ENCODE measurements at places on chromosomes 5 and 9.

DNA sequence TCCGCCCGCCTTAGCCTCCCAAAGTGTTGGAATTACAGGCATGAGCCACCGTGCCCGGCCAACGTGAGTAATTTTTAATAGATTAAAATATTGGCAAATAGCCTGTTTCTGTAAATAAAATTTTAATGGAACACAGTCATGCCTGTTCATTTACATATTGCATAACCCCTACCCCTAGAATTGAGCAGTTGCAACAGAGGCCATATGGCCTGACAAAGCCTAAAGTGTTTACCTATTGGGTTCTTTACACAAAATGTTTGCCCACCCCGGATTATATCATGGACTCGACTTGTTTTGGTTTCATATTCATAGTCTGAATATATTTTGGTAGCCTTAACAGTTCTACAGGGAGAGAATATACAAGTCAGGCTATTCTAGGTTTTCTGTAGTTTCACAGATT is 5.3 kb downstream of the NSA2 start:
- no peak for DNase-seq

GRCh38 chr5:120139039-120139438 is 325.1 kb upstream of the PRR16 start:
- DNase-seq = no peak

GRCh38 chr9:14760060-14760459 is 37.5 kb upstream of the CER1 start:
- DNase-seq = no peak

DNA sequence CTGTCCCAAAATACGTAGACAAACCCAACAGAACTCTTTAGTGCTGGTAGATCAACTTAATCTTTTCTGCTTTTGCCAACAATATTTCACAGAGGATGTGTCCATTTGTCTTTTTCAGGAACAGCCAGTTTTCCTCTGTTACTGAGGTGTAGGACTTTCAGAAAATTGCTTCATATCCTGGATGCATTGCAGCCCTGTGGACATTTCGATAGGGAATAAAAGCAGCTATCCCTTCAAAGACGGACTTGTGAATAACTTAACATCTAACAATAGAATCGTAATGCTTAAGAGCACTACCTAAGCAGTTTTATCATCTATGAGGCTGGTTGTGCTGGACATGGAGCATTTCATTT is 59.7 kb downstream of the PCSK1 start:
- no peak for DNase-seq

- no peak for DNase-seq
These were observed 356.8 kb upstream of the KIF2A start for GRCh38 chr5:61949054-61949678.

- DNase-seq = no peak
These were observed 47.5 kb downstream of the TENT4A start for GRCh38 chr5:6760686-6761085.

DNA sequence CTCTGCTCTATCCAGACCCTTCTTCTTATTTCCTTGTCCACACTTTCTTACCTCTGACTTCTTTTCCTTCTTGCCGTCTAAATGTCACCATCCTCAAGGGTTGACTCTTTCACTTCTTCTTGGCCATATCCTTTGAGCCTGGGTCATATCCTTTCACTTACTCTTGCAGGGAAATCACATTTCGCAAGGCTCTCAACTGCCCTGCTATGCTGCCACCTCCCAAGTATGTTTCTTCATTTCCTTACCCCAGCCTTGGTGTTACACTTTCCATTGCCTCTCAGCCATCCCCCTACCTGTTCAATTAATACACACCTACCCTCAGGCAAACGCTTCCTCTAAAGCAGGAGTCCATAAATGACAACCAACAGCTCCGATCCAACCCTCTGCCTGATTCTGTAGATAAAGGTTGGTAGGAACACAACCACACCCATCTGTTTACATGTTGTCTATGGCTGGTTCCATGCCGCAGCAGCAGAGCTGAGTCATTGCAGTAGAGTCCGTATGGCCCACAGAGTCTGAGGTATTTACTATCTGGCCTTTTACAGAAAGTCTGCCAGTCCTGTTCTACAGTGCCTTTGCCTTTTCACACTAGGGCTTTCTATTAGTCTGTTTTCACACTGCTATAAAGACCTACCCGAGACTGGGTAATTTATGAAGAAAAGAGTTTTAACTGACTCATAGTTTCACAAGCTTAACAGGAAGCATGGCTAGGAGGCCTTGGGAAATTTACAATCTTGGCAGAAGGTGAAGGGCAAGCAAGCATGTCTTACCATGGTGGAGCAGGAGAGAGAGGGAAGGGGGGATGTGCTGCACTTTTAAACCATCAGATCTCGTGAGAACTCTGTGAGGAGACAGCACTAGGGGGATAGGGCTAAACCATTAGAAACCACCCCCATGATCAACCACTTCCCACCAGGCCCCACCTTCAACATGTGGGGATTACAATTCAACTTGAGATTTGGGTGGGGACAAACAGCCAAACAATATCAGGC is 97.9 kb downstream of the SV2C start:
- no peak for DNase-seq

DNA sequence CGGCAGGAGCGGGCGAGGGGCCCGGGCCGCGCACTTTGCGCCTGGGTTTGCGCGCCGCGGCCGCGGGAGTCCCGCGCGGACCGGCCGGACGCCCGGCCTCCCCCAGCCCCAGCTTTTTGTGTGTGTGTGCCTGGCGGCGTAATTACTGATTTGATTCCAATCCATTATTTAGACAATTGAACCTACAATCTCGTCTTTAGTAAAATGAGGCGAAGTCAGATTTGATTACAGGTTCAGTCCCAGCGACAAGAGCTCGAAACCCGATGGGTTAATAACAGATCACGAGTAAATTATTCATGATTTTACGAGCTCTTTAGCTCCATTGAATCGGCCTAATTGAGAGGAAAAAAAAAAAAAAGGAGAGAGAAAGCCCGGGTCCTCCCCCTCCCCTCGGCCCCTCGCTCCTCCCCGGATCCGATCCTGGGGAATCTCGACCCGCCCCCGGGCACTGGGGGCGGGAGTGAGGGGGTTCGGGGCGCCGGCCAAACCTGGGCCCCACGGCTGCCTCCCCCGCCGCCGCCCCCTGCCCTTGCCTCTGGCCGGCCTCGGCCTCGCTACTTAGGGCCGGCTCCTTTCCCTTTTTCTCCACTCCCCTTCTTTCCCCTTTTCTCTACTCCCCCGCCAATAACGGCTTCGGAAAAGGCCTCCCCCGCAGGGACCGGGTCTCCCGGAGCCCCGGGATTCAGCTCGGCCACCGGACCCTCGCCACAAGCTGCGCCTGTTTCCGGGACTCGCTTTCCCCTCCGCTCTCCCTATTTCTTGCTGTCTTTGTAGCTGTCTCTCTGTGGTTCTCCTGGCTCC is 6.6 kb downstream of the LHX2 start:
- DNase-seq = no peak

DNA sequence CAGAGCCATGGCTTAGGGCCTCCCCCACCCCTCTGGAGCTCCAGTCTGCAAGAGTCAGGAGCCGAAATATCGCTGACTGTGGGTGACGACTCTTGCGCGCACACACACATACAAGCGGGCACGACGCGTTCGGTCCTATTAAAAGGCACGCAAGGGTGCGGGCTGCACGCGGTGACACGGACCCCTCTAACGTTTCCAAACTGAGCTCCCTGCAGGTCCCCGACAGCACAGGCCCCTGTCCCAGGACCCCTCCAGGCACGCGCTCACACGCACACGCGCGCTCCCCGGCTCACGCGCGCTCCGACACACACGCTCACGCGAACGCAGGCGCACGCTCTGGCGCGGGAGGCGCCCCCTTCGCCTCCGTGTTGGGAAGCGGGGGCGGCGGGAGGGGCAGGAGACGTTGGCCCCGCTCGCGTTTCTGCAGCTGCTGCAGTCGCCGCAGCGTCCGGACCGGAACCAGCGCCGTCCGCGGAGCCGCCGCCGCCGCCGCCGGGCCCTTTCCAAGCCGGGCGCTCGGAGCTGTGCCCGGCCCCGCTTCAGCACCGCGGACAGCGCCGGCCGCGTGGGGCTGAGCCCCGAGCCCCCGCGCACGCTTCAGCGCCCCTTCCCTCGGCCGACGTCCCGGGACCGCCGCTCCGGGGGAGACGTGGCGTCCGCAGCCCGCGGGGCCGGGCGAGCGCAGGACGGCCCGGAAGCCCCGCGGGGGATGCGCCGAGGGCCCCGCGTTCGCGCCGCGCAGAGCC is at the start of gene GRIN1:
GRIN1 (plus strand) TSS at position 433 of the 746 bp plus-strand sequence. CDS start 333 bp downstream, outside the sequence.
- DNase-seq = no peak

DNA sequence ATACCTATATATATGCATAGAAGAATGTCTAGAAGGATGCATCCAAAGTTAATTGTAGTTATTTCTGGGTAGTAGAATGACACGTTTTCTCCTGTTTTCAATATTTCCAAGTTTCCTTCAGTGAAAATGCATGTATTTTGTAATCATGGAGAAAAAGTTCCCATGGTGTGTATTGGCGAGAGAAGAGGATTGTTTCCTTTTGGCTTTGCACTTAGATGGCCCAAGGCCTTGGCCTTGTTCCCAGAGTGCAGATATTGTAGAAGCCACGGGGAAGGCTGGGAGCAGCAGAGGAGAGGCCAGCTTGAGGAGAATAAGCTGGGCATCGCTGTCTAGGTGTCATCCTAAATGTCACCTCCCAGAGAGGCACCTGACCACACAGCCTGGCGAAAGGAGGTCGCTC is 44.0 kb downstream of the IRF1 start:
- no peak for DNase-seq

DNA sequence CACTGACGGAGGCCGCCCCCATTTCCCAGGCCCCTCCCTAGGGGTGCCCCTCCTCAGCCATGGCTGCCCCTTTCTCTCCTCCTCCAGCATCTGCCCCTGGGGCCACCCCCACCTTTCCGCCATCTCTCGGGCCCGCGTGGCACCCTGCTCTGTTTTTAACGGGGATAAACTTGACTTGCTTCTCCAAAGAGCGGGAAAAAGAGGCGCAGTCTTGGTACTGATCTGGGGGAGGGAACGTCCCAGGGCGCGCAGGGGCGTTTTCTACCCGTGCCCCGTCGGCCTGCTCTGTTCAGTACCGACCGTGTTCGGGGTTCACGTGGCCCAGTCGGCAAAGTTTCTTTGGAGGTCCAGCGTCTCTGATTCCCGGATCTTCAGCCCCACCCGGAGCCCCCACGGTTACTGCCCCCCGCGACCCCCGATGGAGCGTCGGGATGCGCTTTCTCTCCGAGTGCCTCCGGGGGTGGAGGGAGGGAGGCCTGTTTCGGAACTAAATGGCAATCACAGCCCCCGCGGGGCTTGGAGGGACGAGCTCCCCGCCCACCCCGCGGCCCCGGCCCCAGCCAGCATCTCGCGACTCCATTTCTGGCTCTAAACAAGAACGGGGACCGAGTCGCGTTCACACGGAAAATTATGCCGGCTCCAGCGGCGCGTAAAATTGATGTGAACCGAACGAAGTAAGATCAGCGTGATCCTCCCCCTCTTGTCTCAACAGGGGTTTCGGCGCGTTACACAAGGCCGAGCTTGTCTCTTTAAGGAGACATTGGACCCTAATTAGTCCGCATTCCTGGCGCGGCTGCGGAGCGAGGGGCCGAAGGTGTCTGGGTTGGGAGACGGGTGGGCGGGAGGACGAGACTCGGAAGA is 1.1 kb upstream of the TLE4 start:
- no peak for DNase-seq

GRCh38 chr9:32503008-32503407 is 23.0 kb downstream of the RIGI start:
- no peak for DNase-seq
